CD4-positive, alpha-beta T cell treated with Interleukin-15 for 4 hours (primary cell): ENCODE measurements at places on chromosomes 7 and 10.

DNA sequence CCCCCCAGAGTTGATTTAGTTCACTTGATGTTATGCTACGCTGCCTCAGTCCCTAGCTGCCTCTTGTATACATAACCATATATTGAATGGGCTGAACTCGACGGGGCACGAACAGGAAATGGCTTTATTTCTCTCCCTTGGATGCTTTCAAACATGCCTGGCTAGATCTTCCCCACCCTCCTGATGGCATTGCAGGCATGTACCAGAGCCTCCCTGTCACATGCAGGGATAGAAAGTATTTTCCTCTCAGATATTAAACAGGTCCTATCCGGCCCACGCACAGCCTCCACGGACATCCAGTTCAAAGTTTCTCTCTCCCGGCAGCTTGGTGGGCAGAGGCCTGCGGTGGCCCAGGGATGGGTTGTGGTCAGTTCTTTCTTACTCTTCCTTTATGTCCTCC is 422.1 kb downstream of the RPS24 start:
- DNase-seq: no peak

DNA sequence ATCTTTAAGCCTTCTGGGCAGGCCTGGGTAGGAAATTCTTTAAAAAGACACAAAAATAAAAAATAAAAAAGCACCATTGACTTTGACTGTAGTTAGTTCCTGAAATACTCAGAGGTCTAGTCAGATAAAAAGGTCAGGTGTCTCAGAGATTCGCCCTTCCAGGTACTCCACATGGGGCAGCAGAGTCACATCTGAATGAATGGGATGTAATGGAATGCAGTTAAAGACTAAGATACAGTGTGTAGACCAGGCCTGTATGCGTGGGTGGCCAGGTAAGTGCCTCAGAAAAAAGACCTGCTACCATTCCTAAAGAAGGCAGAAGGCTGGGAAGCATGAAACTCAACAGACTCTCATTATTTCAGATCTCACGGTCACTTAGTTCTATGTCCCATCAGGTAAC is 68.6 kb upstream of the SEM1 start:
- DNase-seq: no peak

DNA sequence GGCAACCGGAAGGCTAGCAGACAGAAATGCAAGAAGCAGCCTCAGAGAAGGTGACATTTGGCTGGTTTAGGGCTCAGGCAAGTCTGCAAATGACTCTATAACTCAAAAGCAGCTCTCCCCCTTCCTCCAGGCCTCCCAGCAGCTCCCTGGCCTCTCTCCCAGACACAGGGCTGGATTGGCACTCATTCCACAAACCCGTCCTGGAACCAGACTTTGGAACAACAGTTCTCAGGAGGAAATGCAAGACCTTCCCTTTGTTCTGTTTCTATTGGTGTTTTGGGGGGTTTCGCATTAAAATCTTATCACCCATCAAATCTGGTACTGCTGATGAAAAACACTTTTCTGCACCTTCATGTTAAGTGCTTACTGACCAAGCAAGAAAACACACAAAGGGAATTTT is 40.3 kb upstream of the EFCAB10 start:
- no peak for DNase-seq

DNA sequence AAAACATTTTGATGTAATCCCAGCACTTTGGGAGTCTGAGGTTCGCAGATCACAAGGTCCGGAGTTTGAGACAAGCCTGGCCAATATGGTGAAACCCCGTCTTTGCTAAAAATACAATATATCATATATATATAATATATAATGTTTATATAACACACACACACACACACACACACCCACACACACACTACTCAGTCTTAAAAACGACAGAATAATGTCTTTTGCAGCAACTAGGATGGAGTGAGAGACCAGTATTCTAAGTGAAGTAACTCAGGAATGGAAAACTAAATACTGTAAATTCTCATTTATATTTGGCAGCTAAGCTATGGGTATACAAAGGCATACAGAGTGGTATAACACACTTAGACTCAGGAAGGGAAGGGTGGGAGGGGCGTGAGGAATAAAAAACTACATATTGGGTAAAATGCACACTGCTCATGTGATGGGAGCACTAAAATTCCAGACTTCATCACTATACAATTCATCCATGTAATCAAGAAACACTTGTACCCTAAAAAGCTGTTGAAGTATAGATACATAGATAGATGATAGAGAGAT is 231.2 kb upstream of the SEMA3A start:
- DNase-seq: no peak

DNA sequence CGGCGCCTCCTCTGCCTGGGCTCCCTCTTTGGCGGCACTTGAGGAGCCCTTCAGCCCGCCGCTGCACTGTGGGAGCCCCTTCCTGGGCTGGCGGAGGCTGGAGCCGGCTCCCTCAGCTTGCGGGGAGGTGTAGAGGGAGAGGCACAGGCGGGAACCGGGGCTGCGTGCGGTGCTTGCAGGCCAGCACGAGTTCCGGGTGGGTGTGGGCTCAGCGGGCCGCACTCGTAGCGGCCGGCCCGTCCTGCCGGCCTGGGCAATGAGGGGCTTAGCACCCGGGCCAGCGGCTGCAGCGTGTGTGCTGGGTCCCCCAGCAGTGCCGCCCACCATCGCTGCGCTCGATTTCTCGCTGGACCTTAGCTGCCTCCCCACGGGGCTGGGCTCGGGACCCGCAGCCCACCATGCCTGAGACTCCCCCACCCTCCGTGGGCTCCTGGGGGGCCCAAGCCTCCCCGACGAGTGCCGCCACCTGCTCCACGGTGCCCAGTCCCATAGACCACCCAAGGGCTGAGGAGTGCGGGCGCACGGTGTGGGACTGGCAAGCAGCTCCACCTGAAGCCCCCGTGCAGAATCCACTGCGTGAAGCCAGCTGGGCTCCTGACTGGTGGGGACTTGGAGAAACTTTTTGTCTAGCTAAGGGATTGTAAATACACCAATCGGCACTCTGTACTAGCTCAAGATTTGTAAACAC is 73.8 kb upstream of the KMT2E start:
- DNase-seq: no peak

- no peak for DNase-seq
These were observed 30.5 kb upstream of the ZNF273 start for GRCh38 chr7:64872351-64873154.

- no peak for DNase-seq
These were observed 12.6 kb downstream of the SCD start for GRCh38 chr10:100359529-100360150.

DNA sequence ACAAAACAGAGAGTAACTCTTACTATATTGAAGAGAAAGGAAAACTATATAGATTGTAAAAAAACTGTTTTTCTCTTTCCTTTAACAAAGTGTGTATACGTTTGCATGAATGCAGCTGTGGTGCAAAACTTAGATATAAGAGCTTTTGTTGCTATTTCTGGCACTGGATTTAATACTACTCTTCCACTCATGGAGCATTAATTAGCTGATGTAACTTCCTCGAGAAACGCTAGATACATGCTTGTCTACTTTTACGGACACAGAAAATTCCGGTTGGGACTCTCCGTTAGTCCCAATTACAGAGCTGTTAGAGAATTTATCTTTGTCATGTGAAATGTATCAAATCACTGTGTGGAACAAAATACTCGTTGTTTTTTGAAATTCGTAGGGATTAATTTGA is 135.5 kb downstream of the ZNF22 start:
- no peak for DNase-seq

- DNase-seq: no peak
These were observed 11.0 kb downstream of the PSD start for GRCh38 chr10:102407425-102408130.

DNA sequence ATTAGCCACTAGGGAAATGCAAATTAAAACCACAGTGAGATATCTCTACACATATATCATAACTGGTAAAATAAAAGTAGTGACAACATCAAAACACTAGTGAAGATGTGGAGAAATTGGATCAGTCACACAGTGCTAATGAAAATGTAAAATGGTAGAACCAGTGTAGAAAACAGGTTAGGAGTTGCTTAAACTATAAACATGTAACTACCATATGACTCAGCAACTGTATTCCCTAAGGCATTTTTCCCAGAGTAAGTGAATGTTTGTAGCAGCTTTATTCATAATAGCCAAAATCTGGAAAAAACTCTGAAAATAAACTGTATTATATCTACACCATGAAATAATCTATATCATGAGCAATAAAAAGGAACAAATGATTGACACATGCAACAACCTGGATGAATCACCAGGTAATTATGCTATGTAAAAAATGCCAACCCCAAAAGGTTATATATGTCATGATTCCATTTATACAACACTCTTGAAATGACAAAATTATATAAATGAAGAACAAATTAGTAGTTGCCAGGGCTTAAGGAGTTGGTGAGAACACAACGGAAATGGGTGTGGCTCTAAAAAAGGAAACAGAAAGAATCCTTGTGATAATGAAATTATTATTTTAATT is 22.8 kb downstream of the SLC25A40 start:
- no peak for DNase-seq
